ENCODE measurements at places on chromosomes 7 and 10.
A peak's percentile ranks its signal among the peaks of the same experiment; 100 is the strongest.

DNA sequence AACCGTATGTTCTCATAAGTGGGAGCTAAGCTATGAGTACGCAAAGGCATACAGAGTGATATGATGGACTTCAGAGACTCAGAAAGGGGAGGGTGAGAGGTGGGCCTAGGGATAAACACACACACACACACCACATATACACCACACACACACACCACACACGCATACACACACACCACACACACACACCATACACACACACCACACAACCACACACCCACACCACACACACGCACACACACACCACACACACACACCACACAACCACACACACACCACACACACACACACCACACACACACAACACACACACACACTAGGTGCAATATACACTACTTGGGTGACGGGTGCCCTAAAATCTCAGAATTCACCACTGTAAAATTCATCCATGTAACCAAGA lies 113.6 kb upstream of the ADAM12 start:
- DNase-seq: no peak

DNA sequence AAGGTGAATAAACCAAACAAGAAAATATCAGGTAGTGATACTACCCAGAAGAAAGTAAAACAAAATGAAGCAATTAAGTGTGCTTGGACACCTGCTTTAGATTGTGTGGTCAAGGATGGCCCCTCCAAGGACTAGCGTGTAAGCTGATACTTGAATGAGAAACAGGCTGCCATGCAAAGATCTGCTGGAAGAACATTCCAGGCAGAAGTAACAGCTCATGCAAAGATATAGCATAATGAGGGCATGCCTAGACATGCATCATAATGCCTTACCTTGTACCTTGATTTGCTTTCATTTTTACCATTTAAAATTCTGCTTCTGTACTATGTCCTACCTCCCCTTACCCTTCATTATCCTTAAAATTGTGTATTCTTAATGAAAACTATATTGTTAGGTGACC lies 74.8 kb upstream of the HDAC9 start:
- no peak for DNase-seq

- no peak for DNase-seq
These were observed 34.8 kb upstream of the ADO start for GRCh38 chr10:62769574-62770242.

GRCh38 chr7:145313551-145313950 lies 477.7 kb upstream of the TPK1 start:
- no peak for DNase-seq

DNA sequence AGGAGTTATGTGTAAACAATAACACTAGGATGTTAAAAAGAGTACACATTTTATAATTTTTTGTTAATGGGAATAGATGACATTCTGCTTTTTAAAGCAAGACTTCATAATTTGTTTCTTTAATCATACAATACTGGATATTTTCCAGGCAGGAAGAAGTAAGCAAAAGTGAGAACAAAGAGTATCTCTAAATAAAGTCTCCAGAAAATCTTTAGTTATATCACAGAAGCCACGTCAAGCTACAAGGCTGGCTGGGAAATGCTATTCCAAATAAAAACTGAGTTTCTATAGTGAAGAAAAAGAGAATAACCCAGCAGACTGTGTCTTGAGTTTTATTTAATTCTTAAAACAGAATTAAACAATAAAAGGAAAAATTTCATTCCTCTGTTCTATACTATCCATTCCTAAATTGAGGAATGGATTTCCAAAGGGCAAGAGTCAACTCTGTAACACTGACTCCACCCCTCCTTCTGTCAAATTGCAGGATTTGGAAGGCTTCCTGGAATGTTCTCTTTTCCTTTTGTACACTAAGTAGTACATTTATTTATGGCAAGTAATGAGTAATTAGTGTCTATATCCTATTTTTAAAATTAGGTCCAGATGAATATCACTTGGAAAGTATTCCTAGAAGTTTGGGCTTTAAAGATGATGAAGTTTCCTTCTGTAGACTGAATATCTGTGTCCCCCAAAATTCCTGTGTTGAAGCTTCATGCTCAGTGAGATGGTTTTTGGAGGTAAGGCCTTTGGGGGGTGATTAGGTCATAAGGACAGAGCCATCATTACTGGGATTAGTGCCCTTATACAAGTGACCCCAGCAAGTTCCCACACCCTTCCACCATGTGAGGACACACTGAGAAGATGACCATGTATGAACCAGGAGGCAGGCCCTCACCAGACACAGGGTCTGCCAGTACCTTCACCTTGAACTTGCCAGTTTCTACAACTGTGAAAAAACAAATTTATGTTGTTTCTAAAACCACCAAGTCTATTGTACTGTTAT lies 290.9 kb downstream of the CRPPA start:
- no peak for DNase-seq

DNA sequence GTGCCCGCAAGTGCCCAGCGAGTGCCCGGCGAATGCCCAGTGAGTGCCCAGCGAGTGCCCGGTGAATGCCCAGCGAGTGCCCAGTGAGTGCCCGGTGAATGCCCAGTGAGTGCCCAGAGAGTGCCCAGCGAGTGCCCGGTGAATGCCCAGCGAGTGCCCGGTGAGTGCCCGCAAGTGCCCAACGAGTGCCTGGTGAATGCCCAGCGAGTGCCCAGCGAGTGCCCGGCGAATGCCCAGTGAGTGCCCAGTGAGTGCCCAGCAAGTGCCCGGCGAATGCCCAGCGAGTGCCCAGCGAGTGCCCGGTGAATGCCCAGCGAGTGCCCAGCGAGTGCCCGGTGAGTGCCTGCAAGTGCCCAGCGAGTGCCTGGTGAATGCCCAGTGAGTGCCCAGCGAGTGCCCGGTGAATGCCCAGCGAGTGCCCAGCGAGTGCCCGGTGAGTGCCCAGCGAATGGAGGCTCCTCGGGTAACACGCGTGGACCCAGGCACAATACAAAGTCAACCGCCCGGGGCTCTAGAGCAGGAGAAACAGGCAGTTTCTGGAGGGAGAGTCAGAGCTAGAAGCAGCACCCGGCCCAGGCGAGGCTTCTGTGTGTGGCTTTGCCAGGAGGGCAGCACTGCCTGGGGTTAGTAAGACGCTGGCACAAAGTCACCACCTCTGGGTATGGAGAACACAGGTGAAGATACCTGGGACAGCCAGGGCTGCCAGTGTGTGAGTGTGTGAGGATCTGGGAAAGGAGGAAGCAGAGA lies 38.2 kb upstream of the CFAP46 start:
- no peak for DNase-seq

- DNase-seq: no peak
These were observed 4.1 kb downstream of the PIP4K2A start for GRCh38 chr10:22710139-22710745.

- no peak for DNase-seq
These were observed 1.1 kb downstream of the EPHA1 start for GRCh38 chr7:143407287-143408251.

DNA sequence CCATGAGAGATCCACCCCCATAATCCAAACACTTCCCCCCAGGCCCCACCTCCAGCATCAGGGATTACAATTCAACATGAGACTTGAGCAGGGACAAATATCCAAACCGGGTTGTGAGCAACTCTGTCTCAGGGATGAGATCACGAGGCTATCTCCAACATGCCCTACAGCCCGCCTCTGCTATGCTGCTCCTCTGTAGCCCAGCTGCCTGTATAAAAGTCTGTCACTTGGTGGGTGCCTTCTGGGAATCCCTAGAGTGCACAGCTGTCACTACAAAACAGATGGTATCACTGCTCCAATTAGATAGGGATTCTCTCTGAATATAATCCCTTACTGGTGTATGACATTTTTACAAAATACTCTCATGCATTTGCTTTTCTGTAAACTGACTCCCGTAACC lies 114.9 kb upstream of the NANOS1 start:
- no peak for DNase-seq

- no peak for DNase-seq
These were observed 28.6 kb downstream of the LSMEM1 start for GRCh38 chr7:112509402-112509801.

- DNase-seq: no peak
These were observed 89.3 kb downstream of the CCNY start for GRCh38 chr10:35425595-35425994.

GRCh38 chr7:54596747-54597146 lies 54.6 kb downstream of the VSTM2A start:
- no peak for DNase-seq

DNA sequence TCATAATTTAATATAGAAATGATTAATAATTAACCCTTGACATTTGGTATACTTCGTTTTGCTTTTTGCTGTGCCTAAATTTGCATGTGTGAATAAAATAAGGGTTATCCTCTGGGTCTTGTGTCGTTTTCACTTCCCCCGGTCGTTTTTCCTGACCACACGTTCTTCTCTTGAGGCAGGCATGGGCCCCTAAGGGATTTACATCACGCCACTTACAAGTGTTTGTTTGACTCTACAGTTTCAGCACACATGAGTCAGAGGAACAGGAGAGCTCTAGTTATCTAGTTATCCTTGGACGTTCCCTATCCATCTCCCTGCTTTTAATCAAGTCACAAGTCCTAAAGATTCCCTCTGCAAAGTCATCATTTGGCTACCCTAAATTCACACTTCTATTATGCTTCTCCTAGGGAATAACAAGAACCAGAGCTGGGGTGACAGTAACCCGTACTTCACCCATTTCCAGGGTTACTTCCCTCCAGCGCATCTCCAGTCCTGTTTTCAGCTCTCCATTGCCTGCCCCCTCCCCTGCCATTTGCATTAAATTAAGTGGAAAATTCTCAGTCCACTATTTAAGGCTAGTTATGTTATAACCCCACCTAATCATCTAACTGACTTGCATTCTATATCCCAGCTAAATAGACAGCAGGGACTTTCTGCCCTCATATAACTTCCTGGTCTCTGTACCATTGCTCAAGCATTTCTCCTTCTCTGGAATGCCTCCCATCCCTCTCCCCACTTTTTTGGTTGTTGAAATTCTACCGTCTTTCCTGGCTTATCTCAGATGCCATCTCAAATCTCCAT lies 206.9 kb downstream of the PTEN start:
- DNase-seq: no peak

DNA sequence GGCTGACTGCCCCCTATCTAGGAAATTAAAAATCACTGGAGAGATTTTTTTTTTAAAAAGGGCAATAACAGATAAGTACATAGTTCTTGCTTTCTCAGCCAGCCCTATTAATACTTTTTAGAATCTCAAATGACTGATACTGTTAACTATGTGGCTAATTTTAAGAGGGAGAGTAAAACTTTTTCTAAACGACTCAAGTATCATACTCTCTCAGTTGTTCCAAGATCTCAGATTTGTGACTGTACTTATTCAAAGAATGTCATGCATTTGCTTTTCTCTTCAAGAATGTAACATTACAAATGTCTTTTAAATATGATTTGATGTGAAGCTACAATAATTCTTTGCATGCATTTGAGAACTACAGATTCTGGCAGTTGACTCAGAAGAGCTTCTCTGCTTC lies 55.4 kb upstream of the RAB11FIP2 start:
- no peak for DNase-seq

DNA sequence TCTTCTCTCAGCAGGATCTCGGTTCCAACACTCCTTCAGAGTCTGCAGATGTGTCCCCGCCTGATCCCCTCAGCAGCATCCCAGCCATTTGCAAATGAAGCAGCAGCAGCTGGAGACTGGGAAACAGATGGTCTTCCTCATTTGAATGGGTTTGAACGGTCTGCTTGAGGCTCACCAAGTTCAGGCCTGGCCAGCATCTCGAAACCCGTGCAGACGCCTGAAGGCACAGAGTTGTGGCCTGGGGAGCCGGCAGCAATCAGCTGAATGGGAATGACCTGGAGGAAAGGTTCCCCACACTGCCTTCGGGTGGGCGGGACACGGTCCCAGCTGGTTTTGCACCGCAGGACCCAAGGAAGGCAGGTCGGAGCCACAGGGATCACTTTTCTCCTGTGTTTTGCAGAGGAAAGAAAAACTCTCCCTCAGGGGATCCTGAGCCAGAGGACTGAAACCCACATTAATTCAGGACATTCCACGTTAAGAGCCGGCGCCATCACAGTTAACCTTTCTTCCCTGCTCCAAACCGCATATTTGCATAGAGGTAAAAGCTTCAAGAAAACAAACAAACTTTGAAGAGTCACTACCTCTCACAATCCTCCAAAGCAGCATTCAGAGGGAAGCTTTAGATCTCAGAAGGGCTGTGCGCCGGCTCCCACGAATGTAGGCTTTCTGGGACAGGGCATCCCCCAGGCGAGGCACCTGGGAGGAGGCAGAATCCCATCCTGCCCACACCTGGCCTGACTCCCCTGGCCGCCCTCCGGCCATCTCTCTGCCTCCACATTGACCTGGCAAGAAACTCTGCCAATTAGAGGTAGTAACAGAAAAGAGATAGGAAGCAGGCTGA lies 17.7 kb downstream of the FGFR2 start:
- peak; percentile 54 for DNase-seq

DNA sequence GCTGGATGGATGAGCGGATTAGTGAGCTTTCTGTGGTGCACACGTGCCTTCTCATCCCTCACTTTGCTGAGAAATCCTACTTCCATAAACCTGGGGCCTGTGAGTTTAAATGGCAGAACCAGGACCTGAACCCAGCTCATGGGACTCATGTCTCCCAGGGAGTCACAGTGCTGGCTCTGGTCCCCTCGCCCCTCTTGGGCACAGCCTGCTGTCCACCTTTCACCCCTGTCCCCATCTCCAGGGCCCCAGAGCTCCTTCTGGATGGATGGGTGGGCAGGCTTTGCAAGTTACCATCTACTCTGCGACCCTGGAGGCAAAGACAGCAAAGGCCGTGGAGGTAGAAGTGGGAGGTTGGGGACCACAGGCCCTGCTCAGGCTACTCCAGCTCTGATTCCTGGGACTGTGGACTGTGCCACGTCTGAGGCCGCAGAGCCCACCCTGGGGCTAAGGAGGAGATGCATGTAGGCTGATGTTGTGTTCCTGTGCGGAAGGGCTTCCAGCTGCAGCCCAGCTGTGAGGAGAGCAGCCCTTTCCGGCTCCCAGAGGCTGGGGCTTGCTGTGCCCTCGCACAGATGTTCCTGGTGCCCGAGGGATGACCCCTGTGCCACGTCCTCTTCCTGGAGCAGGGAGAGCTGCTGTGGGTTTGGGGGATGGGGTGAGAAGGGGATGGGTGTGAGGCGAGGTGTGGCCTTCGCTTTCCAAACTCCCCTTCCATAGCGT lies 40.3 kb downstream of the PRF1 start:
- no peak for DNase-seq

DNA sequence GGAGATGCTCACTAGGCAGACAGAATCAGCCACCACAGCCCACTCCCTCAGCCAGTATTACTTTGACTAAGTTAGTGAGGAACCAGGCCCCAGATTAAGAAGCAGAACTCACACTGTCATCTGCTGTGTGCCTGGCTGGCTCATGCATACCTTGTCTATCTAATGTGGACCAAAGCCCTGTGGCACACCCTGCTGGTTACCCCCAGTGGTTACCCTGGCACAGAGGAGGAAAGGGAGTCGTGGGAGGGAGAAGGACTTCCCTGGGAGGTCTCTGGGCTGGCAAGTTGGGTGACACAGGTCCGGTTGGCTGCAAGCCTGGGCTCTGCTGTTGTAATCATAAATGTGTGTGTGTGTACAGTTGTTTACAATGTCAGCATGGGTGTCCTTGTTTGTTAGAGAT lies 7.5 kb upstream of the SH2D4B start:
- peak; percentile 38 for DNase-seq

GRCh38 chr10:78754269-78755062 lies 314.3 kb upstream of the ZMIZ1 start:
- no peak for DNase-seq
